Activated T-cell treated with anti-CD3 and anti-CD28 coated beads for 1 hour (primary cell): ENCODE measurements at places on chromosomes 2 and 18.

DNA sequence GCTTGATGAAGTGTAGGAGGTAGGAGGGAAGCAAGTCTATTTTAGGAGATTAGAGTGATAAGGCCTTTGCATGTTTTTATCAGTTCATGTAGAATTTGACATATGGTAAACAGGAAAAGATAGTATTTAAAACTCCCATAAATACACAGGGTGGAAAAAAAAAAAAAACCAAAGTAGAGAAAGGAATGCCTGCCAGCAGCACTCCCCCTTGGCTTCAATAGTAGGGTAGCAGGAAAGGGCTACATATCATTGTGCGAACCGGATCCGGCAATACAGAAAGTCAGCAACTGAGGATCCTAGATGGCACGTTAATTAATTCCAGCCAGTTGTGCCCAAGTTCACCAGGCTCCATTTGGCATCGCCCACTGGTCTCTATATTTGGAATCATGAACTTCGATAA is 159.6 kb upstream of the SMIM21 start:
- no peak for DNase-seq

GRCh38 chr18:60499675-60500074 is 127.1 kb upstream of the MC4R start:
- DNase-seq: no peak

DNA sequence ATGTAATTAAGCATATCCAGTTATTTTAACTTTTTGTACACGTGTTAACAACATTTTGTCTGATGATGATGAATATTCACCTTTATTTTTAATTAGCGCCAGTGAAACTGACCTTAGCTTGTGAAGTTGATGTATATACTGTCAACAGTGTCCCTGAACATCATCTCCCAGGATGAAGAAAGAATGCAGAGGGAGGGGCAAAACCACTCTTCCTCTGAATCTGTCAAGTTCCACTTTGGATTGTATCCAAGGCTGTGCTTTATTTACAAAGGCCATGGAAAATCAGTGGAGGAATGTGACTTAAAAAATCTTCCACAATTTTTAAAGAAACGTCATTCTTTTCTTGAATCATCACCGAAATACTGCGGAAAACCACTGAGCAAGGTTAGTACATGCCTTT is 4.5 kb upstream of the RMDN2 start:
- DNase-seq: no peak

GRCh38 chr18:58669731-58670378 is 1.4 kb upstream of the MALT1 start:
- DNase-seq: no peak

- DNase-seq: no peak
Observed at GRCh38 chr2:164935118-164936101, 19.9 kb downstream of the SLC38A11 start.

GRCh38 chr18:39455285-39455684 is 1889.7 kb upstream of the CELF4 start:
- no peak for DNase-seq

DNA sequence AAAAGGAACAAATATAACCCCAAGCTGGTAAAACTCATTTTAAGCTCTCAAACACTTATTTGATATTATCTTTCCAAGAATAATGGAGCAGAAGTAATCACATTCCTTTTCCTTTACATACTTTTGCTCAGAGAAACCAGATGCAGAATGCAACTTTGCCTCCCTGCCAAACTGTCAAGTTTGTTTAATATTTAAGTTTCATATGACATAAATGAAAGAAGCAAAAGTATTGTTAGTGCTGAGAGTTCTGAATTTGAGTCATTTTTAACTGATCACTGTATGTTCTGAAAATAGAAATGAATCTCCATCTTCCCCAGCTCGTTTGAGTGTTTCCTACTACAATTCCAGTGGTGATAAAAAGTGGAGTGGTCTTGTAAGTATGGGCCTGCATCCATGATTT is 423.4 kb downstream of the PID1 start:
- no peak for DNase-seq

DNA sequence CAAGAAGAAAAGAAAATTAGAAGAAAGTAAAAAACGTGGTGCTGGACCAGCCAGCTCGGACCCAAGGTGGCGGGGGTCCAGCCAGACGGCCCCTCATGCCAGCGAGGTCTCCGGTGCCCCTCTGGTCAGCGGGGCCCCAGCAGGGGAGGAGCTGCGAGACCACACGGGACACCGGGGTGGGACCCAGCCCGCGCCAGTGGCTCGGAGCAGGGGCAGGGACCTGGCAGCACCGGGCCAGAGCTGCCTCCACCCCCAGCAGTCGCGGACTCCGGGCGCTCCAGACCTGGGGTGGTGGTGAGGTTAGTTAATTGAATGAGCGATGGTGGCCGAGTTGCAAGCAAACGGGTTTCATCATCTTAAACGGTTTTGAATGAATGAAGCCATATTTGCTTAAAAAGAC is 289.9 kb upstream of the MC4R start:
- DNase-seq: no peak

DNA sequence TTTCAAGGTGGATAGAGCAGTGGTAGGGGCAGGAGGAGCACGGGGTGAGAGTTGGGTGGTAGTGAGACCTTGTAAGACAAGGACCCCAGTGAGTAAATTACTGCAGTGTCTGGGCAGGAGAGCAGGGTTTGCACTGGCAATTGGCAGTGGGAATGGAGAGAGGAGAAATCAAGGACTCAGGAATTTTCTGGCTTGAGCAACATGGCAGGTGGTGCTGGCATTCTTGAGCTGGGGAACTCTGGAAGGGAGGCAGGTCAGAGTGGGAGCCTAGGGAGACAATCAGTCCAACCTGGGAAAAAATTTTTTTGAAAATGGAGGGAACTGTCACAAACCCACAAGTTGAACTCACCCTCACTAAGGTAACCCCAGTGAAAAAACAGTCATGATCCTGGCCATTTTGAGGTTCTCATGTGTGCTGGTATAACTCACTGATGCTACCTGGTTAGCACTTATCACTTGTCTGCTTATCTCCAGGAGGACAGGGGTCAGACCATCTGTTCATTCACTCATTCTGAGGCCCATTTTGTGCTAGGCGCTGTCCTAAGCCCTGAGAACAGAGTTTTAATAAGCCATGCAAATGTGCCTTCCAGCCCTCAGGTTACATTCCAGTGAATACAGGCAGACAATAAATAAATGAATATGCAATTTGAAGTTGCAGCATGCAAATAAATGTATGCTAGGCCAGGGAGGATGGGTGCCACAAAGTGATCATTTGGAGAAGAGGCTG is 92.2 kb upstream of the SEC11C start:
- DNase-seq: no peak

- no peak for DNase-seq
Observed at GRCh38 chr2:223725494-223725893, 111.9 kb downstream of the AP1S3 start.

DNA sequence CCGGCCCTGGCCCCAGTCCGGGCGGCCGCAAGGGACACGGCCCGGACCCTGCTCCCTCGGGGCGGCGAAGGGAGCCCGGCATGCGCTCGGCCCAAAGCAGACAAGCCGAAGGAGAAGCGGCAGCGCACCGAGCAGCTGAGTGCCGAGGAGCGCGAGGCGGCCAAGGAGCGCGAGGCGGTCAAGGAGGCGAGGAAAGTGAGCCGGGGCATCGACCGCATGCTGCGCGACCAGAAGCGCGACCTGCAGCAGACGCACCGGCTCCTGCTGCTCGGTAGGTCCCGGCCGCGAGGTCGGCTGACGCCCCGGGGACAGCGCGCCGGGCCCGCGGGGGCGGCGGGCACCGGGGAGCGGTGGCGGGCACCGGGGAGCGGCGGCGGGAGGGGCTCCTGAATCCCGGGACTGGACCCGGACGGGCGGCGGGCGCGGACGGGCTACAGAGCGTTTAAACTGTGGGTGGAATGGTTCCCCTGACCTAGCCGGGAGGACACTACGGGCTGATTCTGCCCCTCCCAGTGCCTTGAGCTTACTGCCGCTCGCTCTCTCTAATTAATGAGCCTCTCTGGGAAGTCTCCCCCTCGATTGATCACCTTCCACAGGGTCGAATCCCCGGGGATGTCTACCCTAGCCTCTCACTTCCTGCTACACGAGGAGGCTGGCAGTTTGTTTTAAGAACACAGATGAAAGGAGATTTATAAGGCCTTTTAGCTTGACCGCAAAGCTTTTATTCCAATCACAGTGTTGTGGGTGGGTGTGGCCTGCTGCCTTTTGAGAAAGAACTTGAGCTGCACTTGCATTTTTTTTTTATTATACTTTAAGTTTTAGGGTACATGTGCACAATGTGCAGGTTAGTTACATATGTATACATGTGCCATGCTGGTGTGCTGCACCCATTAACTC is 853 bp downstream of the GNAL start:
- no peak for DNase-seq

DNA sequence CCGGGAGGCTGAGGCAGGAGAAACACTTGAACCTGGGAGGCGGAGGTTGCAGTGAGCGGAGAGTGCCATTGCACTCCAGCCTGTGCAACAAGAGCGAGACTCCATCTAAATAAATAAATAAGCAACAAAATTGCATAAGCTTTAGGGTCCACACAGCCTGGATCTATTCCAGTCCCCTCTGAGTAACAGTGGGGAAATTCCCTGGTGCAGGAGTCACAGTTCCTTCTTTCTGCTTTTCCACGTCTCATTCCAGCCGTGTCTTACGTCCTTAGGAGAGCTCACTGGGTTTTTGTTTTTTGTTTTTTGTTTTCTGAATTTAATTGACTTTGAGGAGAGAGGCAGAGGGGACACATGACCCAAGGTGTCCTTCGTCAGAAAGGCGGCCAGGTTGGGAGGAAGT is 44.6 kb downstream of the B3GNT2 start:
- DNase-seq: no peak

- no peak for DNase-seq
Observed at GRCh38 chr2:219886615-219887014, 259.2 kb downstream of the SLC4A3 start.

GRCh38 chr2:207161247-207162123 is 4.3 kb downstream of the KLF7 start:
- no peak for DNase-seq

- DNase-seq: no peak
Observed at GRCh38 chr18:39773646-39774045, 2181.4 kb upstream of the PIK3C3 start.

- no peak for DNase-seq
Observed at GRCh38 chr2:223460774-223461211, 141.4 kb downstream of the SCG2 start.

DNA sequence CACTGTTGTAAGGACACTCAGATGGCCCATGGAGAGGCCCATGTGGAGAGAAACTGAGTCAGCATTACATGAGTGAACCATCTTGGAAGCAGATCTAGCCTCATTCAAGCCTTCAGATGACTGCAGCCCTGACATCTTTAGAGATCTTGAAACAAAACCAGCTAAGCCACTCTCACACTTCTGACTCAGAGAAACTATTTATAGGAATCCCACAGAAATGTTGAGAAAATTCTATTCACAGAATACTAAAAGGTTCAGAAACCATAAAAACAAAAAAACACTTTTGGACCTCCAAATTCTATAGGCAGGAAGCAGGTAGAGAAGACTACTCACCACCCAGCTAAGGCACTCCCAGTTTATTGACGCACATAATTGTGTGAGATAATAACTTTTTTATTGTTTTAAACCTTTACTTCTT is 8.7 kb downstream of the TMEM169 start:
- no peak for DNase-seq

- DNase-seq: no peak
Observed at GRCh38 chr2:238475566-238475965, 48.8 kb downstream of the ASB1 start.
